ENCODE measurements at places on chromosomes 1 and 21.

DNA sequence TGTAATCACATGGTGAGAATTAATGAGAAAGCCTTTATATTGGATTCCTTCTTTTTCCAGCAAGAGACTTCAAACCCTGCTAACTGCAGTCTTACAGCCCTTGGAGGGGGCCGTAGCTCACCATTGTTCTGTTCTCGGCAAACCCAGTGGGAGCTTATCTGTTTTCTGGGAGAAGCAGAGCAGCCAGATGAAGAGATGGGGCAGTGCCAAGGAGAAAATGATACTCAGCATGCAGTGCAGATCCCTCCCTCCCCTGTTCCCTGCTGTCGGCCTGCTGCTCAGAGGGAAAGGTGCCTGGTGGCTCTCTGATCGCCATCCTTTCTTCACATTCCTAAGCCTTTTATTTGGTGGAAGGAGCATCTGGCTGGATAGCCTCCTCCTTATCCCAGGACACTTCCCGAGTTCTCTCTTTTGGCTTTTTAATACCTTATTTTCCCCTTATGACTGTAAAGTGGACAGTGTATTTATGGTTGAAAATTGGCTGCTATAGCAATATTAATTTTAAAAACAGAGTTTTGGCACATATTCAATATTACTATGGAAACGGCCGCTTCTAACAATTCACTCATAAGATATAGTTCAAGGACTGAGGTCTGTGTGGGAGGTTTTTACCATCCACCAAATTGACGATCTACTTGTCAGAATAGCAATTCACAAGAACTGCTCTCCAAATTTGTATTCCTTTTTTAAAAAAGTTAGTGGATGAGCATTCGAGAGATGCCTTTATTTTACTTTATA lies 203.4 kb downstream of the CRB1 start:
- DNase-seq: no peak

DNA sequence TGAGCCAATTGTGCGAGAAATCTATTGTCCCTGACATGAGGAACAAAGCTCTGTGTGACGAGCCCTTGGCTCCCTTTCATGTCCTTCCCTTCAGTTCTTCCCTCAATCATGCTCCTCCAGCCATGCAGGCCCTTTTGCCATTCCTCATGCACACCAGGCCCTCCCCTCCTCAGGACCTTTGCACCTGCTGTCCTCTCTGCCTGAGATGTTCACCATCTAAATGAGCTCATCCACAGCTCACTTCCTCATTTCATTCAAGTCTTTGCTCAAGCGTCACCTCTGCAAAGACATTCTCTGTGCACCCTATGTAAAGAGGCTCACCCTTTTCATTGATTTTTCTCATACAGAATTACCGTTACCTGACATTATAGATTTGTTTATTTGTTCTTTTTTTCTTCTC lies 43.7 kb downstream of the C8B start:
- DNase-seq: no peak

GRCh38 chr1:192529811-192530210 lies 45.8 kb upstream of the RGS1 start:
- DNase-seq: no peak

- no peak for DNase-seq
These were observed 420.0 kb downstream of the ADGRL2 start for GRCh38 chr1:82220754-82221153.

DNA sequence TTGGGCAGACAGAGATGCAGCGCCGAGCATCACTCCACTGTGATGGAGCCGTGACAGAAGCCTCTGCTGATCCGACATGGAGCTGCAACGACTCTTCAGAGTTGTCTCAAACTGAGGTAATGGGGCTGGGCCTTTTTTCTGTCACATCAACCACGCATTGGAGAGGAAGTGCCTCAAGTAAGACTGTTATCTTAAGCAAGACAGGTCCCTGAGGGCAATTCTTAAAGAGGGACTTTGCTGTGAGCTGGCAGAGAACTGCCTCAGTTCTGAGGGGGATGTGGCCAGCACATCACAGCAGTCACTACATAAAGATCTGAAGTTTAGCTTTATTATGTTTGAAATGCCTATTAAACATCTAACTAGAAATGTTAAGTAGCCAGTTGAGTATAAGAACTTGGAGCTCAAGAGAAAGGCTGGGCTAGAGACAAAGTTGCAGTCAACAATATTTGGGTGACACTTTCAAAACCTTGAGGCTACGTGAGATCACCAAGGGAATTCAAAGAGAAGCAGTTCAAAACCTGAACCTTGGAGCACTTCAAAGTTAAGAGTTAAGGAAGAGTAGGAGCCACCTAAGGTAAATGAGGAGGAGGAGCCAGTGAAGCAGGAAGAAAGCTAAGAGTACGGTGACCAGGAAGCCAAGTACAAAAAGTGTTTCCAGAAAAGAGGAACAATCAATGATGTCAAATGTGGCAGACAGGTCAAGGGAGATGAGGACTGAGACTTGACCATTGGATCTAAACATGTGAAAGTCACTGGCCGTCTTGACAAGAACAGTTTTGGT lies 54.2 kb upstream of the BCL9 start:
- no peak for DNase-seq

DNA sequence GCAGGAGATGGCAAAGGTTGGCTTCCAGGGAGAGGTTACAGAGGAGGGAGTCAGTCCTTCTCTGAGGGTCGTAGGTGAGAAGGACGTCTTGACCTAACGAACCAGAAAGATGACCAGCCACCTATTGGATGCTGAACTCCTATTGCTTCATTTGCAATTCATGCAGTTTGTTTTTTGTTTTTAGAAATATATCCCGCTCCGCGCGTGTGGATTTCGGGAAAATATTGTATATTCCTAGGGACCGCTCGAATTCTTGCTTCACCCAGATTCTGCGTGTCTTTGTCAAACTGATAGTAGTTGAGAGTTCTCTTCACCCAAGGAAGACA lies 564 bp downstream of the DISP1 start:
- no peak for DNase-seq

GRCh38 chr21:25953659-25954058 lies 216.9 kb downstream of the APP start:
- DNase-seq: no peak

DNA sequence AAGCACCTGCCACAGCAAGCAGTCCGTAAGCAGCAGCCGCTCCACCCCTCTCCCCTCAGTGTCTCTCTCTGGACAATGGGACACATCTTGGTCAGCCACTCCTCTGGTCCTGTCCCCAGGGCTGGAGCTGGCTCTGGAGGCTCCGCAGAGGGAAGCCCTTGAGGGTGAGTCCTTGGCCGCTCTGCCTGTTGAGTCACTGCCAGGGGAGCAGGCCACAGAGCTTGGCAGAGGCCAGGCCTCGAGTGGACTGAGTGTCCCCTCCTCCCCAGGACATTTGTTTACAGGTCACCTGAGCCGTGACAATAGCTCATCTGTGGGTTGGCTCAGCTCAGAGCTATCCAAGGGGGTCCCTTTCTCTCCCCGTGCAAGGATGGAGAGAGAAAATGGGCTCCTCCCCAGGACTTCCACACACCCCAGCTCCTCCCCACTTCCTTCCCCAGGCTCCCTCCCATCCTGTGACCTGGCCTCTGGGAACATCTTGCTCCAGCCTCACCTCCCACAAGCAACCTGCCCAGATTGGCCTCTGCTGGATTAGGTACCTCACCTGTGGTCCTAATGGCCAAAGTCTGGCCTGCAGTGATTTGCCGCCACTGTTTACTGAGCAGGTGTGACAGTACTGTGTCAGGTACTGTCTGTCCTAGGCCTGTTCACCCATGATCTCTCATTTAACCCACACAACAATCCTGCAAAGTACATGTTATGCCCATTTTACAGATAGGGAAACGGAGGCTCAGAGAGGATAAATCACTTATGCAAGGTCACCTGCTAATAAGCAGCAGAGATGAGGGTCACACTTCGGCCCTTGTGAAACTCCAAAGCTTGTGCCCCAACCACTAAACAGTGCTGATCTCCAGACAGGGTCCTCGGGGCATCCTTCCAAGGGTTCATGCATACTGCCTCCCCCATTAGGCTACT lies 4.8 kb downstream of the FAM131C start:
- no peak for DNase-seq

GRCh38 chr1:16048573-16049189 lies 5.1 kb downstream of the CLCNKB start:
- peak; percentile 43 for DNase-seq

- DNase-seq: no peak
These were observed 188.2 kb downstream of the OMA1 start for GRCh38 chr1:58358346-58358745.

DNA sequence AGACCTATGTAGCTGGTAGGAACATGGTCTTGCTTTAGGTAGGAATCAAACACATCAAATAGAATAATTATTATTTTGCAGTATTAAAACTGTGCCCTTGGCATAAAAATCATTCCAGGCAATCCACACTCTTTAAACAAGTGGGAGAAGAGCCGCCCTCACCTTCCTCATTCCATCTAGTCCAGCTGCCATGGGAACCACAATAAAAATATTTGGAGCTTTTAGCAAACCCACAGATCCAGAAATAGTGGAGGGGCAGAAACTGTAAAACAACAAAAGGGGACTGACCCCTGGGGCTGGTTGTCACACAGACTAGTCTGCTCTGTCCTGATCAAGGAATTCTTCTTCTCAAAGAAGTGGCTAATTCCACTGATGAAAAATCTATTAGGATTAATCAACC lies 61.6 kb downstream of the PTPRC start:
- DNase-seq: no peak

- DNase-seq: peak; percentile 81
These were observed 102.8 kb downstream of the RHOU start for GRCh38 chr1:228837817-228838716.

DNA sequence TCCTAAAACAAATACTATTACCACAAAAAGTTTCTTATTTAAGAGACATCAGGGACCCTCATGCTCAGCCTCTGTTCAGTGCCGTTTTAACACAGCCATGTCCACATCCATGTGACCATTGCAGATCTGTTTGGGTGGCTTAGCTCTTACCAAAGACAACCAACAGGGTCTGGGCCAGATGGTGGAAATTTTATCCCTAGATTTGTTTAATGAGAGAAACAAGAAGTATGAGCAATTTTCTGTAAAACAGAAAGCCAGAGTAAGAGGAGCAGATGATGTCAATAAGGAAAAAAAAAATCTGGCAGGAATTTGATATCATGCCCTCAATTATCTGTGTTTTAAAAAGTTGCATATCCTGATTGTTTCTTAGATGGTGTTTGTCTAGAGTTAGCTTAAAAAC lies 299.9 kb downstream of the TM2D1 start:
- DNase-seq: no peak

GRCh38 chr1:214505134-214505533 lies 46.3 kb downstream of the PTPN14 start:
- no peak for DNase-seq

DNA sequence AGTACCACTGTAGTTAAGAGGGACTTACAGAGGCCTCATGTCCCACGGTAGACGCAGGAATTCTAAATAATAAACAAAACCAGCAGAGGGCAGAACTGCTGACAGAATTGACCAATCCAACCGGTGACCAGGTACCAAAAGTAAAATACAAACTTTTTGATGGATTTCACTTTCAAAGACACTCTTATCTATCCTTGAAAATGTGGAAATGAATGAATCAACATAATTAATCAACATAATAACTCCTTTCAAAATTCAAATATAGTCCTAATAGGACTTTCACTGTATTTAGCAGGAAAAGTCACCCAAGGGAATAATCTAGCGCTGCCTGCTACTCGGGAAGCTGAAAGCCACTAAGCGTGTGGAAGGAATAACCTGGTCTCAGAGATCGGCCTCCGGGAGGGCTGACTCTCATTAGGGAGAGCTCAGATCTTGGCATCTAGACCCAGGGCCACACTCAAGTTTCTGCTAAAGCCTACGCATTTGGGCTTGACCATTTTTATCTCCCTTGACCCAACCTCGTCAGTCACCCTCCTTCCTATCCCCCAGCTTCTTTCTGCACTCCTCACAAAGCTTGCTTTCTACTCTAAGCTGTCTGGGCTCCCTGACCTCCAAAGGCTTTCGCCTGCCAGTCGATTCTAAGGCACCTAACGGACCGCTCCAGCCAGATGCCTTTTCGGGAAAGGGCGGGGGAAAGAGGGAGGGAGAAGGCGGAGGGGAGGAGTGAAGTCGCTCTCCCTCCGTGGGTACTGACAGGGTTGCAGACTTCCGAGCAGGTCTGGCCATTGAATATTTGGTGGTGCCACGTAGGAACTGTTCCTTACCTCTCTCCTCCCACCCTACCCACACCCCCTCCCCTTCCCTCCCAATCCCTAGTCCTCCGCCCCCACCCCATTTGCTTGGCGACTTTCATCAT lies 1.6 kb downstream of the COL11A1 start:
- no peak for DNase-seq

DNA sequence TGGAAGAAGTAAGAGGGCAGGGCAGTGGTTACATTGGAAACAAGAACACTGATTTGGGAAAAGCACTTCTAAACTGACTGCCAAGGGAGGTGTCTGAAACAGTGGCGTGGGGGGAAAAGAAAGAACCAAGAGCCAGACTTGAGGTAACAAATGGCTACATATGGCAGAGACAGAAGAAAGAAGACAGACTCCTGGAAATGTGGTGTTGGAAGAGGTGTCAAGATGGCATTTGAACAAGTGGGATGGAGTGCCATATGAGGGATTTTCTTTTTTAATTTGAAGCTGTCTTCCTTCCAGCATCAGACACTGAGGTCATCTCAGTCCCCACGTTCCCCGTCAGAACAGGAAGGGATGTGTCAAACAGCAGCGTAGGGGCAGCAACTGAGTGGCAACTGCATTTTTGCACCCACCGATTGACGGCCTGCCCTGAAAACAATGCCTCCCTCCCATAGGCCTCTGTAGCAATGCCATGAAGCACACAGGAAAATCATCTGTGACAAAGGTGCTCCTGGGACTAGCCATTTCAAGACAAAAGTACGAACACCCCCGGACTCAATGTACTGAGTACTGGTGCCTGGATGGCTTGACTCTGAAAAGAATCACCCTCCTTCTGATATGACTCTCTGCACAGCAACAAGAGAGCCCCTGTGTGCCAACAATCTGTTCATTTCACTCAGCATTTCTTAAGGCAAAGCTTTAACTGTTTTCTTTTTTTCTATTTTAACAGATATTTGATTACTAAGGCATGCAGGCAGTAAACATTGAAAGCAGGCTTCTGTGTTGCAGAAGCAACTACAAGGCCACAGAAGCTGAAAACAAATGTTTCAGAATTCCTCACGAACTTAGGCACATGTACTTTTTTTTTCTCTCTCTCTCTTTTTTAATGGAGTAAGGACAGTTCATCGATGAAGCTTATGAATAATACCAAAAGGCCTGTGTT lies 37.0 kb downstream of the LPAR3 start:
- DNase-seq: peak; percentile 8

DNA sequence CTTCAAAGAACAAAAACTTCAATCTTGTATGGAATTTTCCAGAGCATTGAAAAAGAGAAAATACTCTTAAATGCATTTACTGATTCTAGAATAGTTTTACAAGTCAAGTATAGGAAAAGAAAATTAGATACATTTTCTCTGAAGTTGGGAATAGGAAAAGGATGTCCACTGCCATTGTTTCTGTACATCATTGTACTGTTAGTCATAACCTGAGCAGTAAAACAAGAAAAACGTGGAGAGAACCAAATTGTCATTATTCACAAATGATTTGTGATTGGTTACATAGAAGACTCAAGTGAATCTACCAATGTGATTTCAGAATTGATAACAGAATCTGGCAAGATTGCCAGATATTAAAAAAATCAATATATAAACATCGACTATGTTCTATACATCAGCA lies 27.4 kb downstream of the PRKACB start:
- DNase-seq: no peak
